Non-pigmented ciliary epithelial cell (primary cell): ENCODE measurements at places on chromosomes 3 and 15.

GRCh38 chr3:122975924-122976293 is 51.7 kb downstream of the SEMA5B start:
- no peak for DNase-seq

DNA sequence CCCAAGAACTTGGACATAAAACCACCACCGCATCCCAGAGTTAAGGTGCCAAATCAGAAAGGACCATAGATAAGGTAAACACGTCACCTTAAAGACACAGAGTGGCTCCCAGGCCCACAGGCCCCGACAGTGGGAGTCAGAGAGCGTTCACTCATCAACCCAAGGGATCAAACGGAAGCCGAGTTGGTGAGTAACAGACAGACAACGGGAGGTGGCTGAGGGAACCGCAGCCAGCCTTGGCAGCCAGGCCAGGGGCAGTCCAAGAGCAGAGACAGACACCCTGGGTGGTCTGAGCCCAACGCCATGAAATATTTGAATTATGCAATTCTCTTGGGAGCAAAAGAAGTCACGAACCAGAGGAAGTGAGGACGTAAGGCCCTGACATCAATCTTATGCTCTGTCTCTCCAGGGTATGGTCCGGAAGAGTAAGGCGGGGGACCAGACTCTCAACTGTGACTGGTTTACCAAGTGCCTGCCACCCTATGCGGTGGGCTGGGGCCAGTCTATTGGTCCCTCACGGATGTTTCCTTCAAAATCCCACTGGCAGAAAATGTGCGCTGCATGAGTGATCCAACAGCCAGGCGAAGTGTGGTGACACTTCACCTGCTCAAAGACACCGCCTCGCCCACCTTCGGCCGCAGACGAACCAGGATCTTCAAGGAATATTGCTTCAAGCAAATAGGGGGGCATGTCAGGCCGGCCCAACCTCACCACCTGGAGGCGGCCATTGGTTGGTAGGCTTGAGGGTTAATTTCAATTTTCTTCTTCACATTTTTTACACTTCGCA is 34.3 kb downstream of the TMEM44 start:
- DNase-seq = no peak

- no peak for DNase-seq
These were observed 20.9 kb downstream of the CXCR6 start for GRCh38 chr3:45964139-45964538.

- no peak for DNase-seq
These were observed 452.9 kb upstream of the NECTIN3 start for GRCh38 chr3:110618512-110619226.

GRCh38 chr3:120894316-120895057 is 13.5 kb upstream of the STXBP5L start:
- DNase-seq = no peak

DNA sequence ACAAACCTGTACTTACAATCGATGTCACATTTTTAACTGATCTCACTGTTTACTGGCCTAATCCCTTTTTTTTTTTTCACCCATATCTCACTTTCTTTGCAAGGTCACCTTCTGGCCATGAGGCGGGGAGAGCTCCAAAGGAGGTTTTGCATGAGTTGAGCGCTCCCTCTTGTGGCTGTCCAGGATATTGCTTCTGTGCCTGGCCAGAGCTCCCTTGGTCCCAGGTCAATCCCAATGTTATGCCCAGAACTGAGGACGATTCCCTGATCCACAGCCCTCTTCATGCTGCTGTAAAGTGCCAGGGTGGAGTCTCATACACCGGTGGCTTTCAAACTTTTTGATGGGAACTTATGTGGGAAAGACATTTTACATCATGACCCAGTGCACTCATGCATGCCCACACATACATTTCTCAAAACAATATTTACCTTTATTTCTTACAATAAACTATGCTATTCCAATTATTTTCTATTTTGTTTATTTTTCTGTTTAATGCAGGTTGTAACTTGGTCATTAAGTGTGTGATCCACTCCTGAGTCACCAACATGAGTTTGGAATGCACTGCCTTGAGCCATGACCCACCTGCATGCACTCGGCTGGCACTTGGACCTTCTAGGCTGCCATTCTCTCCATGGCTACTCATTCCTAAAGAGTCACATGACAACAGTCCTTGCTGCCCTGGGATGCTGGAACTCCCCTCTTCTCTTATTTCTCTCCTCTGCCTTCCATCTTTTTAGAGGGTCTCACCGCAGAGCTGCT is 9.6 kb upstream of the SST start:
- DNase-seq = peak; percentile 38

DNA sequence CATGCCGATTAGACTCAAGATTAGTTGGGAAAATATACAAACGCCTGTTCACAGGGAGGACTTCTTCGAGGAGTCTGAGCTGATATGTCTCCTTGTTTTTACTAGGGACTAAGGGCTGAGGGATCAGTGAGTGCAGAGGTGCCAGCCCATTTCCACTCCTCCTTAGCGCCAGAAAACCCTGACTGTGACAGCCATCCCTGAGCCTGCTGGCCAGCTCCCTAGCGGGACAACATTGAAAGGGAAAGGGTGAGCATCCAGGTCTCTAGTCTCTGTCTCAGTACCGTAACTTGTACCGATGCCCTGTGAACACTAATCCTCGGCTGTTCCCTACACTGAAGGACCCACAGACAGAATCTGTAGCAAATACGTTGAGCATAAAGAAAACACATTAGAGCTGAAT is 243.4 kb downstream of the WNT5A start:
- no peak for DNase-seq

DNA sequence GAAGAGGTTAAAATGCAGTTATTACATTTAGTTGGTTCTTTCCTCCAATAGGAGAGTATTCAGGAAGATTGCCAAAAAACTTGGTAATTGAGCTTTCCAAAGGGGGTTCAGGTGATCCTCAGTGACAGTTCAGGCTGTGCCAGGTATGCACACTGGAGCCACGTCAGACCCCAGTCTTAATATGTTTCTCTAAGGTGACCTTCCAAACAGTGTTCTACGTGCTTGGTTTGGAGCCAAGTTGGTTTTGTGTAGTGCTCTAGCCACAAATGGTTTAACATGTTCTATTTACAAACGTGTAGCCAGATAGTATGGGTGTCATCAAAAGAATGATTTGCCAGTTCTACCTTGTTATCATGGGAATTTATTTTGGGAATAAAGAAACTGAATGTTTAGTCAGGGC is 21.0 kb downstream of the CTDSPL start:
- no peak for DNase-seq

DNA sequence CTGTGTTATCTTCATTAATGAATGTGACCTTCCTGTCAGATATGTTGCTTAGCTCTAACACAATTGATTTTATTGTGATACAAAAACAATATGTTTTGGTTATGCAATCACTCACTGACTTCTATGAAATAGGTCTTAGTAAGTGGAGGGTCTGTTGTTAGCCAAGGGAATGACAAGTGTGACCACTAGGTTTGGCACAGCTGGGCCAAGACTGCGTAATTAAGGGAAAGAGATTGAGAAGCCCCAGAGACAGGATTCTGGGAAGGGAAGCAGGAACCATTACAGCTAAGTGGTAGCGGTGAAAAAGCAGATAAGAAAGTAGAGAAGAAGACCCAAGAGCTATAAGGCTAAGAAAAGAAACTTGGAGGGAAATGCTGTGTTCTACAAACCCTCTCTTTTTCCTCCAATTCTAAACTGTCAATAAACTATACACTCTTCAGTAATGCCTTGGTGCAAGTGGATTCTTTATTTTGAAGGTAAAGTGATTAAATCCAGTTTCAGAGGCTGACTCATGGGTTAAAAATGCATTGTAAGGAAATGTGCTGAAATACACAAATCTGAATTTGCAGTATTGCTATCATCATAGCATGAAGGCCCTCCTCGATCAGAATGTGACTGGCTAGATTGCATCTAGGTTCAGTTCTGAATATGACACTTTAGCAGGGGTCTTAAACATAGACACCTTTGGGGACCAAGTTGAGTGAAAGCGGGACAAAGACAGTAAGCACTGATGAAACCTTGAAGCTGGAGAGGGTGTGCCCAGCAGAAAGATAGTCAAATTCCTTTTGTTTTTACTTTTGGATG is 26.1 kb downstream of the KCNMB2 start:
- no peak for DNase-seq

- DNase-seq = no peak
These were observed 79.3 kb downstream of the ATP10A start for GRCh38 chr15:25783607-25784540.

DNA sequence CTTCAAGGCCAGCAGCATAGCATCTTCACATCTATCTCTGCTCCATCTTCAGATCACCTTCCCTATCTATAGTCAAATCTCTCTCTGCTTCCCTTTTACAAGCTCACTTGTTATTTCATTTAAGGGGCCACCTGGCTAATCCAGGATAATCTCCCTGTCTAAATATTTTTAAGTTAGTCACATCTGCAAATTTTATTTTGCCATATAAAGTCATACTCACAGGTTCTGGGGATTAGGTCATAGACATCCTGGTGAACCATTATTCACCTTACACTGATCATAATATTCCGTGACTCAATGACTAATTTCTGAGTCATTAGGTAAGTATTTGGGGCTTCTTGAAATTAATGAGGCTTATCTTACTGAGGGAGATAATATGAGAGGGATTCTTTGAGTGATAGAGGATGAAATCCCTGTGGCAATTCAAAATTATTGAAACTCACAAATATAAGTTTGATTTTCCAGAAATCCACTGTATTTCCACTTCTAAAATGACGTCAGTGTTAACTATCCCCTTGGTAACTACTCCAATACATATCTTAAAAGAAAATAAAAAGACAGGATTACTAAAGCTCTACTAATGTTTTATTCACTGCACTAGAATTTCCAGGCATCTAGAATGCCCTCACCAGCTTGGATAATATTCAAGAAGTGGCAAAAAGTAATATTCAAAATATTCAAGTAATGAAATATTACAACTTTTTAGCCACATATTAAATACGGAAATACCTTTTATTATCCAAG is 93.7 kb upstream of the RBMS3 start:
- peak; percentile 85 for DNase-seq

GRCh38 chr3:22659651-22660475 is 543.3 kb upstream of the UBE2E2 start:
- DNase-seq = peak; percentile 10

GRCh38 chr15:36598529-36599177 is 19.2 kb downstream of the CDIN1 start:
- DNase-seq = no peak

GRCh38 chr3:128203169-128203568 is 49.9 kb downstream of the EEFSEC start:
- DNase-seq = no peak

DNA sequence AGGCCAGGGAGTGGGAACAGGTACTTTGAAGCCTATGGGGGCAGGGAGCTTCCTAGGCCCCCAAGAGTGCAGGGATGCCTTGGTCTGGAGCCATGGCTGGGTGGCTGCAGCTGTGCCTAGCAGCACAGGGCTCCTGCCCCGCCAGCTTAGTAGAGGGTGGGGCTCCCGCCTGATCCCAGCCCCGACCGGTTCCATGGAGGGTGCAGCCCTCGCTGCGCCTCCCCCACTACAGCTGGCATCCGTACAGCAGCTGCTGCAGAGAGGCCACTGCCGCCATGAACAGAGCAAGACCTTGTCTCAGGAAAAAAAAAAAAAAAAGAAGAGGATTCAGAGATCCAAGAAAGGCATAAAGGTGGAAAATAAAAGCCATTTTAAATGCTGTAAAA is 277.2 kb downstream of the UBE2E2 start:
- DNase-seq = no peak

DNA sequence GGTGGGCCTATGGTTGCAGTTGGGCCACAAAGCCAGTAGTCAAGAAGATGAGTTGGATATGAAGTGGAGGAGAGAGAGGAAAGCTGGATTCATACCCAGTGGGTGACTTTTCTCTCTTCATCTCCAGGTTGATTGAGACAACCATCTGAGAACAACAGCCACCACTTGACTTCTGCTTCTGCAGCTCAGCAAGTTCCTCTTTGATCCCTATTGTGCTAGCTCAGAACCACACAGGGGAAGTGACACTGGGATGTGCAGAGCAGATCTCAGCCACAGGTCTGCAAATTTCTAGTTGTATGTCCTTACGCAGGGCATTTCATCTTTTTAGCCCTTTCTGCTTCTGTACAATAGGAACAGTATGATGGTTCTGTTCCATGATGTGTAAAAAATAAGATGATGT is 459.2 kb upstream of the ARRDC4 start:
- no peak for DNase-seq

DNA sequence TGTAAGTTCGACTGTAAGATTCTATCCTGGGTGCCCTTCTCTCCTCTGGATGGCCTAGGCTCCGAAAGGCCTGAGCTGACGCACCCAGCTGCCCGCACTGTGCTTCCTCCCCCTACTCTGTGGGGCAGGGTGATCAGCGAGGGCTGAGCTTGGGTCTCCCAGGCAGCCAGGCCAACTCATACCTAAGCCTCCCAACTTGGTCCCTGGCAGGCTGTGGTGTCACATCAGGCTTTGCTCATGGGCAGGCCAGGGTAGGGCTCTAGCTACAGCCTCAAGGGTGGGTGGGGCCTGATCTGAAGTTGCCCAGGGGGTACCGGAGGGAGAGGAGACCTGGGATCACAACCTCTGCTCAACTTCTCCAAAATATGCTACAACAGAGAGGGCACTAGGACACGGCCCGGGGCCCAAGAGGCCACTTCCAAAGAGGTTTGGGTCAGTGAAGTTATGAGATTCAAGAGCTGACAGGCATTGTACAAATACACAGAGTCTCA is 123.1 kb downstream of the ADCY5 start:
- DNase-seq = no peak

DNA sequence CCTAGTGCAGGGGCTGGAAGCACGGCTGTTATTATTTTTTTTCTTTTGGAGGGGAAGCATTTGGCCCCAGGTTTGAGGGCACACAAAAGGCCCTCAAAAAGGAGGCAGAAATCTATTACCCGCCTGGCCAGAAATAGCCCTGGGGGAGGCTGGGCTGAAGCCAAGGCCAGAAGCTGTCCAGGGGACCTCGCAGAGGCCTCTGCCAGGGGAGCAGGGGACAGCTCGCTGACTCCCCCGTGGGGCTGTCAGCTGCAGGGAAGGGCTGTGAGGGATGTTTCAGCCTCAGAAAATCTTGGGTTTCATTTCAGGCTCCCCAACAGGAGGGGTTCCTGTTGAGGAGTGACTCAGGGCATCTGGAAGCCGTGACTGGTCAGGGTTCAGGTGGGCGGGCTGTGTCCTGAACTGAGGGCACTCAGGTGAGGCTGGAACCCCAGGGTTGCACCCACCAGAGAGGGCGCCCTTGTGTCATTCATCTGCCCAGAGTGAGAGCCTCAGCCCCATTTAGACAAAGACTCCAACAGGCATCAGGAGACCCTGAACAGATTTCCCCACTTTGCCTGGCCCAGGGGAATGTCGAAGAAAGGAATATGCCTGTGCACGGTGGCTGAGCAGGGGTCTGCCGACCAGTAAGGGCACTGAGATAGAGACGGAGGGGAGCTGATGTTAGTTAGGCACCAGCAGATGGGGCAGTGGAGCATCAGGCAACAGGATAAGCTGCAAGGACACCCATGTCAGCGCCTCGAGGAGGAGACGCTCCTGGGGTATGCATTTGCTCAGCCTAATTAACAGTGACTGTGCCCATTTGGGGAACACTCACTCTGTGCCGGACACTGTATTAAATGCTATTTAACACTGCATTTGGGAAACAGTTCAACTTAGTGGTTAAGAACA is 43.5 kb upstream of the SLC6A11 start:
- no peak for DNase-seq

DNA sequence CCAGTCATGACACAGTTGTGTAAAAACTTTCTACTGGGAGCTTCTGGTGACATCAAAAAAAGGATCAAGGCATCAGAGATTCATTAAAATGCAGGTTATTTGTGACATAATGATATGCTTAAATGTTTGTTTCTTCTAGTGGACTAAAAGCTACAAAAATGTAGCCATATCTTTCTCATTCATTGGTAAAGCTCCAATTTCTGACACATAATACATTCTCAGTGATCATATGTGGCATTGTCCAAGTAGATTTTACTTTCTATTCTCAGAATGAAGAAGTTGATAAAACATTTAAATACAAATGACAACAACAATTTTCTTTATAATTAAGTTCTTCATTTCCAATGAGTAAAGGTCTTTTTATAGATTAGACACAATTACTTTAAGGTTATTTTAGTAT is 71.0 kb upstream of the ARHGEF26 start:
- DNase-seq = no peak
